CD4-positive, alpha-beta memory T cell (primary cell): ENCODE measurements at places on chromosomes 7 and 10.

DNA sequence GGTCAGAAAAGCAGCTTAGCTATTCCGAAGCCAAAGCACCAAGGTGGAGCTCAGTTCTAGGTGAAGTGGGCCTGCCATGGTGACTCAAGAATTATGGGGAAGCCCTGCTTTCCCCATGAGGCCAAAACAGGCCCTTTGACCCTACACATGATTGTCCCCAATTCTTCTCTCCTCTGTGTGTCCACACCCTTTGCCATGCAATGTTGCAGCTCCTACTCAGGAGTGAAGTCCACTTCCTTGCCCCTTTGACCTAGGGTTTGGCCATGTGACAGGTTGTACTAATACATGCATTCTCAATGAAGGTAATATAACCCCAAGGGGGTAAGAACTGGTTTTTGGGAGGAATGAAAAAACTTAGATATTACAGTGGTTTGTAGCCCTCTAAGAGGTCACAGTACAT, 67.6 kb upstream of the MKRN1 start:
- no peak for DNase-seq

- no peak for DNase-seq
These were observed 91.3 kb downstream of the AVL9 start for GRCh38 chr7:32586291-32587221.

DNA sequence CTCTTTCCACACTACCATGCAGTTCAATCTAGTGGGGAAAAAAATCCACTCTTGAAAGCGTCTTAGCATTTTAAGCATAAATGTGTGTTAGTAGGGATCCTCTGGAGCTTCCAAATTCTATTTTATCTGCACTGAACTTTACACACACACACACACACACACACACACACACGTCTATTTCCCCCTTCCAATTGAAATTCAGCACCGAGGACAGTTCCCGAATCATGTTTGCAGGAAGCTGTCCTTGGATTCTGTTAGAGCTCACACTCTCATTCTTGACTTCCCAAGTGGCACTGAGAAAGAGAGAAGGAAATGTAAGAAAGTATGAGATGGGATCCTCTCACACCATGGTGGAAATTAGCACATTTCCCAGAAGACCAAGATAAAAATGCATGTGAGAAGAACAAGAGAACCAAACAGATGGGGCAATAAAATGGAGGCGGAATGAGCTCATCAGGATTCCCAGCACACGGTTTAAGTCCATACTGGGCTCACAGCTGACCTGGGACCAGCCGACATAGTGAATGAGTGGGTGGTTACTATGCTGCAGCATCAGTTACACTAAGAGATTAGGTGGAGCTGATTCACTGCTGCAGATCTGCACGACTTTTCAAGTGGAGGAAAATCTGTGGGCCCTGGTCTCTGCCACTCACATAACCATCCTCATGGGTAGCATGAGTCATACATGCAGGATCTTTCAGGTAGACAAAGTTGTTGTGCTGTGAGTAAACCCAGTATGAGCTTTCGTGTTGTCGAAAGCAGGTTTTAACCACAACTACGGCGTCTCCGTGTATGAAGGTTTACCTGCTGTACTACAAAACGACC, 3.3 kb upstream of the NPTX2 start:
- DNase-seq = no peak

DNA sequence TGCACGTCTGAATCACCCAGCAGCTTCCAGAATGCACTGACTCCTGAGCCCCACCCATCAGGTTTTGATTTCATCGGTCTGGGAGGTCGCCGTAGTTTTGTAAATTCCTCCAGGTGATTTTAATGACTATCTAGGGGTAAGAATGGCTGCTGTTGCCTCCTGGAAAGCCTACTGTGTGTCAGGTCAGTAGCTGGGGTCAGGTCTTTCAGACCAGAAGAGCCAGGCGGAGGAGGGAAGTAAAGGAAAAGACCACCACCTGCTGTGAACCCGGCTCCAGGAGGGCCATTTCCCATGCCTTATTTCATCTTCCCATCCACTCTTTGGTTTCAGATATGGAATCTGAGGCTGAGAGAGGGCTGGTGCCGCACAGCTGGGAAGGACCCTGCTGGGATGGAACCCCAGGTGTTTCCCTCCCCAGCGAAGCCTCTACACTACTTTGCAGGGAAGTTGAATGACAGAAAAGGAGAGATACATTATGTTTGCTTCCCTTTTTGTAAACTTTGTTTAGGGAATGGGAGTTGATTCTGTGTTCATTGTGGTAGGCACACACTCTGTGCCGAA, 19.8 kb downstream of the ADAMTS14 start:
- DNase-seq = no peak

GRCh38 chr10:99339077-99339476, 9.9 kb downstream of the CNNM1 start:
- DNase-seq = no peak
